Colonic mucosa (tissue), 4 donors: ENCODE measurements at places on chromosomes 12 and 14. TPM values are rescaled to one million over a fixed set of nuclear protein-coding genes. Genes with fewer than 3 reads are reported as not detected.

GRCh38 chr14:91396959-91397815, 20.4 kb downstream of the CCDC88C start:
- peak; percentile 89 for DNase-seq

DNA sequence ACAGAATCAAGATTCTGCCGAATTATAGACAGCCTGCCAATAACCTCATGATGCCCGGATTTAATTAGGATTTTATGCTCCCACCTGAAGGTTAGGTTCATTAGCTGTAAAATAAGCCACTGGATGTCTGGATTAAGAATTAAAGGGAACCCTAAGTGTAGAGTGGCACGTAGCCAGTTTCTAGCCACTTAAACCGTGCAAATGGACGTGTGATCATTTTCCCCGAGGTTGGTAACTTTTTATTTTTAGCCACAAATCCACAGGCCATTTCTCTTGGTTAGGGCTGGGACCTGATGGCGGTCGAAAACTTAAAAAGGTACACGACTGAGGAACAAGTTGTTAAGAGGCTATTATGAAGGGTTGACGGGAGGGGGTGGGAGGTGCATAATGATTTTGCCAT, 127.3 kb upstream of the TMPO start:
- no peak for DNase-seq

Gene SAMD15
- total RNA-seq, result 0.72 TPM

Gene RERG
- 5.3 TPM for total RNA-seq

GRCh38 chr12:121943926-121944325, 25.5 kb downstream of the CFAP251 start:
- DNase-seq, result no peak

DNA sequence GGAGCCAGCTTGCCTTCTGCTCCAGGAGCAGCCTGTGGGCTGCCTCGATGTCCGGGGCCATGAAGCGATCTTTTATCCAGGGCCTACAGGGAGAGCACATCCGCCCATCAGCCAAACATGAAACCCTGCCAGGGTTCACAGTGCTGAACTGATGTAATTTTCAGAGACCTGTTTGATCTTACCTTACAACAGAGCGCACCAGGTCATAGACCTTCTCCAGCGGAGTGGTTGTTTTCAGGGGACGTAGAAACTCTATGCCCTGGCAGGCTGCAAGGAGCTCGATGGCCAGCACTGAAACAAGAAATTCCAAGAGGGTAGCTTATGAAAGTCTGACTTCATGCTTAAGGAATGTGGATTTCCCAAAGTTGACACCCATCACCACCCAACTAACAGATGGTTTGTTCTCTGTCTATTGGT, 19.7 kb downstream of the HAL start:
- DNase-seq, result no peak

- DNase-seq, result peak; percentile 89
These were observed 14.1 kb upstream of the CDH24 start for GRCh38 chr14:23071244-23071920.

DNA sequence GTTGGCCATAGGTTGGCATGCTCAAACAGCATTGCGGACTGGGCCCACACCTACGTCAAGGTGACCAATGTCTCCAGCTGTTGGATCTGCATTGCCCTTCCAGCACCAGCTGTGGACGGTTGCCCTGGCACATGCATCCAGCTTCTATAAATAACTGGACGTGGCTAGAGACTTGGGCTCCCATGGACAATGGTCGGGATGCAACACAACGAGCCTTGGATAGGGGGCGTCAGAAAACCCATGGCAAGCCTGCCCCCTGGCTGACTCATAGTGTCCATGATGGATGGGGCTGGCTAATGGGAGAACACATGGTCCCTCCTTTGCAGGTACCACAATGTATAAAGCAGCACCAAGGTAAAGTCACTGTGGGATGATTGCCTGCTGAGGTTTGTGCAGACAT, 331.6 kb upstream of the FAR2 start:
- no peak for DNase-seq

Gene NTN4
- total RNA-seq, result 12.4 TPM
